ENCODE measurements at places on chromosomes 7 and 10. TPM values are rescaled to one million over a fixed set of nuclear protein-coding genes. Genes with fewer than 3 reads are reported as not detected.

TCF7L2 gene
- 4.3 TPM for total RNA-seq

DYNC1I1 gene
- total RNA-seq = not detected

ZNF398 gene
- total RNA-seq = 25.7 TPM

KNDC1 gene
- total RNA-seq = 0.49 TPM

GPR26 gene
- total RNA-seq = not detected

NEURL1 gene
- 1.2 TPM for total RNA-seq

DDC gene
- not detected for total RNA-seq

RAPGEF5 gene
- not detected for total RNA-seq

PILRB gene
- 129 TPM for total RNA-seq

CHAT gene
- not detected for total RNA-seq

AKR1D1 gene
- not detected for total RNA-seq

C10orf53 gene
- not detected for total RNA-seq

GHRHR gene
- total RNA-seq = not detected

COL1A2 gene
- total RNA-seq = not detected

FXYD4 gene
- total RNA-seq = not detected

APBB1IP gene
- total RNA-seq = 102 TPM

NPSR1 gene
- not detected for total RNA-seq

METTL27 gene
- 3.0 TPM for total RNA-seq

CYP2C8 gene
- 0.78 TPM for total RNA-seq

ZNF804B gene
- total RNA-seq = not detected

LRRC4 gene
- 0.22 TPM for total RNA-seq

RGR gene
- total RNA-seq = not detected

UNC5B gene
- total RNA-seq = not detected

NOS3 gene
- total RNA-seq = 1.7 TPM

ZNF786 gene
- total RNA-seq = 17.6 TPM

FKBP9 gene
- total RNA-seq = not detected

RNLS gene
- 3.1 TPM for total RNA-seq

CNPY4 gene
- 99.6 TPM for total RNA-seq

PIK3CG gene
- total RNA-seq = 34.4 TPM

ANKRD30A gene
- total RNA-seq = not detected

H2BK1 gene
- 2.5 TPM for total RNA-seq

FAM13C gene
- total RNA-seq = not detected

ASB15 gene
- not detected for total RNA-seq

GPR15LG gene
- total RNA-seq = not detected

TMEM184A gene
- not detected for total RNA-seq

TMEM270 gene
- total RNA-seq = not detected

NAMPT gene
- total RNA-seq = 29.5 TPM

LIPN gene
- total RNA-seq = not detected

LEP gene
- not detected for total RNA-seq

VGF gene
- total RNA-seq = not detected

GATA3 gene
- total RNA-seq = 23.9 TPM

PLCE1 gene
- not detected for total RNA-seq

SEMA3D gene
- not detected for total RNA-seq

AGR2 gene
- not detected for total RNA-seq

WDR86 gene
- total RNA-seq = 0.47 TPM

UPK3B gene
- 7.3 TPM for total RNA-seq

GNAT3 gene
- total RNA-seq = not detected

PAX2 gene
- total RNA-seq = not detected
